ENCODE measurements at places on chromosomes 12 and 14.

GRCh38 chr14:55957950-55958349 is 160.3 kb upstream of the PELI2 start:
- no peak for DNase-seq

GRCh38 chr14:24237463-24237955 is 4.8 kb downstream of the GMPR2 start:
- DNase-seq: no peak

DNA sequence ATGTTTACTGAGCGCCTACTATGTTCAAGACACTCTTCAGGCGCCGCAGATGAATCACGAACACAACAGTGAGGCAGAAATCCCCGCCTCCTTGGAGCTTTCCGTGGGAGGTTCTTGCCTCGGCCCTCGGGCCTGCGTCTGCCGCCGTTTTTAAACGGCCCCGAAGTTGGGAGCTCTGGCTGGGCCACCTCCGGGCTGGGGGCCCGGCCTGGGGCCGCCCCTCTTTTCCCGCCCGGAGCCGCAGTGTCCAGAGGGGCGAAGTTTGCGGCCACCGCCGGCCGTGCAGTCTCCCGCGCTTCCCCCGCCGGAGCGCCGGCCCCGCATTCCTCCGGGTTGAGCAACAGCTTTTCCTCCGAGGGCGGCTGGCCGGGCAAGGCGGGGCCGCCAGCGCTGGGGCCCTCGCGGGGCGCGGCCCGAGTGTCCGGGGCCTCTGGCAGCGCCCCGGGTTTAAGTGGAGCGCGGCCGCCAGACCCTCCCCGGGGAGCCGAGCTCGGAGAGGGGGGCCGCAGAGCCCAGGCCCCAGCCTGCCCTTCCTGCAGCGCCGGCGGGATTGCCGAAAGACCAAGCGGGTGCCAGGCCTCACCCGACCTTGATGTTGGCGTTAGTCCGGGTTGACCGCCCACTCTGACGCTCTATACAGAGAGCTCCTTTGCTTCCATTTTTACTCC is 18.7 kb upstream of the CTDSP2 start:
- DNase-seq: peak; percentile 47

DNA sequence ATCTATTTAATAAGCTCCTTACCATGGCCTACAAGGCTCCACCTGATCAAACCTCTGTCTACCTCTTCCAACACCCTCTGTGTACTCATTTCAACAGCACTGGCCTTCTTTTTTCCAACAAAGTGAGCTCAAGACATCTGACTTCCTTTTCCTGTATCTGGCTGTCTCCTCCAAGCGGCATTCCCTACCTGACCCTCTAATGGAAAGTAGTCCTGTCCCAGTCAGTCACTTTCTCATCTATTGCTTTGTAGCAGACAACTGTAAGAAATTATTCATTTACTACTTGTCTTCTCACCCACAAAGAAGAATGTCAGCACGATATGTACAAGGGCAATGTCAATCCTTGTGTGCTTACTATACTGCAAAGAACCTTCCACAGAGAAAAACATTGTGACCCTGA is 149.6 kb downstream of the MED13L start:
- DNase-seq: no peak

DNA sequence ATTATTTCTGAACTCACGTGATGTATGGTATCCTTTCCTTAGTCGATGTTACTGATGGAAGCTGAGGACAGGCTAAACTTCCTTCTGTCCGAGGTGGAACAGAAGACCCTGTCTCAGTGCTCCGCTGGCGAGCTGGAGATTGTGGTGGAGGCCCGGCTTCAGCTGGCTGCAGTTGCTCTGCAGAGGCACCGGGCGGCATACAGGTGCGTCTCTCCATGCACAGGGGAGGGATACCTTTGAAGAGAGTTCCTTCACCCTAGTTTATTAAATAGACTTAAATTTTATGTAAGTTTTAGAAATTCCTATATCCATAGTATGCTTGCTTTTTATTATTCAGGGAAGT is 186.7 kb upstream of the NEDD1 start:
- DNase-seq: no peak

- no peak for DNase-seq
Observed at GRCh38 chr12:132395192-132395907, 66.0 kb upstream of the GALNT9 start.

GRCh38 chr12:130412384-130412783 is 74.7 kb downstream of the PIWIL1 start:
- DNase-seq: no peak

DNA sequence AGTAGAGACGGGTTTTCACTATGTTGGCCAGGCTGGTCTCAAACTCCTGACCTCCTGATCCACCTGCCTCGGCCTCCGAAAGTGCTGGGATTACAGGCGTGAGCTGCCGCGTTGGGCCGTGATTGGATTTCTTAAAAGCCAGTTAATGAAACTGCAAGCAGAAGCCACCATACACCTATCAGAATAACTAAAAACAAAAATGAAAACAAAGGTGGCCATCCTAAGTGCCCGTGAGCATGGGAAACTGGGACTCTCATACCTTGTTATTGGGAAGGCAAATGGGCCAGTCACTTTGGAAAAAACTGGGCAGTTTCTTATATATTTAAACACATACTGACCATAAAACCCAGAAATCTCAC is 7.7 kb upstream of the TCTN1 start:
- no peak for DNase-seq

DNA sequence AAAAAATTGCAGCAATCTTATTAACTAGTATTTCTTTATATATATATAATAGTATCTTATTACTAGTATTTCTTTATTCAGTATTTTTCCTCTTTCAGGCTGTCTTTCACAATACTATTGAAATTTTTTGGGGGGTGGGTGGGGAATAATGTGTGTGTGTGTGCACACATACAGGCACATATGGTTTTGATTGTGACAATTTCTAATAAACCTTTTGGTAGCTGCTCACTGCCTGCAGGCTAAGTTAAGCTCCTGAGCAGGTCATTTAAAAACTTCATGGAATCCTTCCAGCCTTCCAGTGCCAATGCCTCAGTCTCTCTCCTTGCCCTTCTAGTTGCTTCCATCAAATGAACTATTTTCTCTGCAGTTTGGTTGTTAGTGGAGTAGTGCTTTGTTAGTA is 490.1 kb downstream of the PCNX1 start:
- DNase-seq: no peak

DNA sequence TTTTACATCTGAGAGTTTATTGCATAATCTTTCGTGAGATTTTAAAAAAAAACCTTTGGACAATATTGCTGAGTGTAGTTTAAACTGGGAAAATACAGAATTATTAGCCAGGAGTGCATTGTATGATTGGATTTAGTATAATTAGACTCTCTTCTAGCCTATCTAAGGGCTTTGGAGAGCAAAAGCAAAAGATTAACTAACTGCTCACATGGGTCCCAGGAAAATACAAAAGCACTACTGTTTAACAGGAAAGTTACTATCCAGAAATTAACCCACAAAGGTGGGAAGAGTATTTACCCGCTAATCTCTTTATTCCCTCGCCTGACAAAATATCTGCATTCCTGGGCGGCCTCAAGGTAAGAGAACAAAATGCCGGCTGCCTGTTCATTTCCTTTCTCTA is 309.5 kb downstream of the ATXN7L3B start:
- no peak for DNase-seq

DNA sequence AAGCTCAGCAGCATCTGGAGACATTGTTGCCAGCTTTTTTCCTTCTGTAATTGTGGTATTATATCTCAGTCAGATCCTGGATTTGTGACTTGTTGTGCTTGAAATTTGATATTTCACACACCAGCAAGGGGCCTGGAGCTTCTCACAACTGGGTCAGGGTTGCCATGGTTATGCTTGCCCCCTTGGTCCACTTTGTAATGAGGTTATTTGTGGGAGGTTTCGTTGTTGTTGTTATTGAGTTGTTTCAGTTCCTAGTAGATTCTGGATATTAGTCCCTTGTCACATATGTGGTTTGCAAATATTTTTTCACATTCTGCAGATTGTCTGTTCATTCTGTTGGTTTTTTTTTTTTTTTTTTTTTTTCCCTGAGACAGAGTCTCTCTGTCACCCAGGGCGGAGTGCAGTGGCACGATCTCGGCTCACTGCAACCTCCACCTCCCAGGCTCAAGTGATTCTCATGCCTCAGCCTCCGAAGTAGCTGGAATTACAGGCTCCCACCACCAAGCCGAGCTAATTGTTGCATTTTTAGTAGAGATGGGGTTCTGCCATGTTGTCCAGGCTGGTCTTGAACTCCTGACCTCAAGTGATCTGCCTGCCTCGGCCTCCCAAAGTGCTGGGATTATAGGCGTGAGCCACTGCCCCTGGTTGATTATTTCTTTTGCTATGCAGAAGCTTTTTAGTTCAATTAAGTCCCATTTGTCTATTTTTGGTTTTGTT is 80.6 kb upstream of the ETV6 start:
- no peak for DNase-seq

GRCh38 chr12:53695152-53696145 is 19.6 kb upstream of the ATP5MC2 start:
- DNase-seq: peak; percentile 18

- DNase-seq: peak; percentile 56
Observed at GRCh38 chr14:106844608-106845285, 1318.4 kb downstream of the TMEM121 start.

DNA sequence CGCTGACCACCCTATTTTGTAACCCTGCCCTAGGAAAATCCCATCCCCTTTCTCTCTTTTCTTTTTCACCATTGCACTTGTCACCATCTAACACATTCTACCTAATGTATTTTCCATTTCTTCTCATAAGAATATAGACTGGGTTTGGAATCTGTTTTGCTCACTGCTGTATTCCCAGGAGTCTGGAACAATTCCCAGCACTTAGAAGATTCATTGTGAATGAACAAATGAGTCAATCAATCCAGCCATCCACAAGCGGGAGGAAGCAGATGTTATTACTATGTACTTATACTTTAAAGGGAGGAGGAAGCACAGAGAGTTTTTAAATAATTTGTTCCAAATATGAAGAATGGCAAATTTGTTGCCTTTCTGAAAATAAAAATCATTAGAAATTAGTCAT is 142.1 kb downstream of the KIF21A start:
- DNase-seq: no peak

DNA sequence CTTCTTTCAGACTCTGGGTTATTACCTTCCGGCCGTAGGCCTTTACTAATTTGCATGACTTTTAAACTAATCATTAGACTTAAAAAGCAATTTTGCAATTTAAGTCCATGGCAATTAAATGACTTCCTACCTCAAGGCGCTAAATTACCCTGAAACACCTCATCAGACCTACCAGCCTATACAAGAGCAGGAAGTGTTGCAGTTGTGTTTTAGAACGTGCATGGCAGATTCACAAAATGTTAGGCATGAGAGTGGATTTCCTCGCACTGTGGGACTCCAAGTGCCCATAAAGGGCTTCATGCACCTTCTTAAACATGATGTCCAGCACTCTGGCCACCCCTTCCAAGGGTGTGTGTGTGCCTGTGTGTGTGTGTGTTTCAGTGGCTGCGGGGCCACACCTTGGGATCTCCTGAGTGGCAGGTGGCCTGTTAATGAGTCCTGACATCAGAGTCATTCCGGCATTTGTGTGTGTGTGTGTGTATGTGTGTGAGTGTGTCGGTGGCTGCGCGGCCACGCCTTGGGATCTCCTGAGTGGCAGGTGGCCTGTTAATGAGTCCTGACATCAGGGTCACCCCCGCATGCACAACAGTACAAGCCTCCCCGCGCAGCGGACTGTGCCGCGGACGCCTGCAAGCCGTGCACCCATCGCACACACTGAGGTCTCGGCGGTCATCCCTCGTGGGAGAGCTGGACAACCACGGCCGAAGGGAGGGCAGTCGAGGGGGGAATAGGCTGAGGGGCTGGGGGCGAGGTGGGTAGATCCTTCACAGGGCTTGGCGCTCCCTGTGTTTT is 900 bp downstream of the C2CD5 start:
- peak; percentile 14 for DNase-seq

- DNase-seq: no peak
Observed at GRCh38 chr14:62081012-62081612, 318.9 kb downstream of the SNAPC1 start.

GRCh38 chr12:78386871-78387270 is 477.7 kb upstream of the SYT1 start:
- DNase-seq: no peak

GRCh38 chr14:93543766-93544165 is 113.0 kb downstream of the UNC79 start:
- no peak for DNase-seq

- DNase-seq: no peak
Observed at GRCh38 chr14:58633831-58634230, 3.9 kb upstream of the DACT1 start.

Data from activated CD4-positive, alpha-beta T cell treated with anti-CD3 and anti-CD28 coated beads for 1 hour (primary cell).